ENCODE measurements at places on chromosomes 7 and 10.

DNA sequence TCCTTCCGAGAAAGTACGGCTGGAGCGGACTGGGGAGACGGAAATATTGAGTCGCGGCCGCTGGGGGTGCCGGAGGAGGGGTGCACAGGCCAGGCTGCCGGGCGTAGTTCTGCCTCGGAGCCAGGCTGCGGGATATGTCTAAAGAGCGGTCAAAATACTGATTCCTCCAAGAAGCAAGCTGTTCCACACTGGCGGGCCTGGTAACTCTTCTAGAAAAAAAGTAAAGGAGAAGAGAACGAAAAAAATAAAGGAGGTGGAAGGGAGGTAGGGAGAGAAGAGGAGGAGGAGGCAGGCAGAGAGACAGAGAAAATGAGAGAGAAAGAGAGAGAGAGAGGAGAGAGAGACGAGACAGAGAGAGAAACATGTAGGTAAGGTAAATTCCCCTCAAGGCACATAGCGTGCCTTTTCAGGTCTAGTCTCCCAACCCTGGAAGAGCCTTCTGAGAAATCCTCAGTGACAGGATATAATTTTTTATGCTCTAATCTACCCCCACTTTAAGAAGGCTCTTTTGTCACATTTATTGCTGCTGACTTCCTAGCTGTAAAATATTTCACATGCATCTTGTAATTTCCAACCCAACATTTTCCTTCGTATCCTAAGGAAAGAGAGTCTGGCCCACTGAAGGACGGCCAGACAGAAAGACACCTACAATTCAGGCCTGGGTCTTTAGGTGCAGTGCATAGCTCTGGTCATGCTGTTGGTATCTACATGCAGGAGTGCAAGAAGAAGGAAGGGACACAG, 5.7 kb downstream of the DLX5 start:
- DNase-seq, result no peak

GRCh38 chr10:122208571-122209430, 62.3 kb upstream of the BTBD16 start:
- no peak for DNase-seq

DNA sequence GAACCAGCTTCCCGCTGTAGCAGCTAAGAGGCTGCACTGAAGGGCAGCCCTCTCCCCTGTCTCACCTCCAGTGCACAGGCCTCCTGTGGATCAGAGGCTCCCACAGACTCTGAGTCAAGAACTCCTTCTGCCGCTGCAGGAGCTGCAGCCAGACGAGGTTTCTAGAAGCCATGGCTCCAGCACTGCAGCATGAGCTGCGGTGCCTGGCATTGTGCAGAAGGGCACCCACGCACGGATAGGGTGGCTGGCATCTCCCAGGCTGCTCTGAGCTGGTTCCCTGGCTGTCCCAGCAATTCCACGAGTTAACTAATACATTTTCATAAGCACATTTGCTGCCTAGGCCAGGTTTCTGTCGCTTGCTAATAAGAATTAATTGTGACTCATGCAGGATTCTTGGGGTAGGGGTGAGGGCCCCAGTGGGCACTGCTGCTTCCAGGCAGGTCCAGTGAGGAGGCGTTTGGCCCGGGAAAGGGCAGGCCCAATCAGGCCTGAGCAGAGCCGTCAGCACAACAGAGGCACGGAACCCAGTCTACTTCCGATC, 594.2 kb downstream of the DNAJB6 start:
- no peak for DNase-seq

- DNase-seq, result no peak
Observed at GRCh38 chr7:27942711-27943110, 202.7 kb downstream of the TAX1BP1 start.

DNA sequence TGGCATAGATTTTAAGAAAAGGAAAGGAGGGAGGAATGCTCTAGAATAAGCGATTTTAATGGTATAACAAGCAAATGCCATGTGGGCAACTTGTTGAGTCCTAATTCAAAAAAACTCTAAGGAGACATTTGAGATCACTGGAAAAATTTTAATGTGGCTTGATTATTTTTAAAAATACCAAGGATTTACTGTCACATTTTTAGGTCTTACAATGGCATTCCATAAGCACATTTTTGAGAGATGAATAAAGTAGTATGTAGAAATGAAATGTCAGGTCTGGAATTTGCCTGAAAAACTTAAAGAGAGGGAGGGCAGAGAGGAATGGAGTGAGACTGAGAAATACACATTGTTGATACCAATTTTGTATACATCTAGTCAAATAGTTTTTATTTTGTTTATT, 20.3 kb downstream of the NCAPG2 start:
- no peak for DNase-seq

DNA sequence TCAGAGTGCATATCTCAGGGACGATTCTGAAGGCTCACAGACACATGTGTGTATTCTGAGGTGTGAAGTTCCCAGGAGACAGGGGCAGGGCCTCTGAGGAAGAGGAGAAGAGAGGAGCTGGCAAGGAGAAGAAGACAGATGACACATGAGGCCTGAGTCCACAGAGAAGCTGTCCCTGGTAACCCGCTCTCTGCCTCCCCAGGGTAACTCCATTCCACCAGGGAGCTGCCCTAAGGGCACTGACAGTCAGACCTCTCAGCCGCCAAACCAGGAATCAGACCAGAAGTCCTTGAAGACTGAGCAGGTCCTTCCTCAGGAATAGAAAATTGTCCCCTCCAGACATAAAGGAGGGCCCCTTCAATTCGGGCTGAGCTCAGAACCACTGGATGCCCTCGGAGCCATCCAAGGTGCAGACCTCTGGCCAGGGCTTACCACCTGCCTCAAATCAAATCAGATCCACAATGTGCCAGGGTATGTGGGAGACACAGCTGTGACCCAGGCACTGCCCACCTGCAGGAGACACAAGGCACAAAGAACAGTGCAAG, 57.4 kb downstream of the TLL2 start:
- DNase-seq, result no peak

GRCh38 chr10:68330852-68331454, 911 bp upstream of the HNRNPH3 start:
- no peak for DNase-seq

DNA sequence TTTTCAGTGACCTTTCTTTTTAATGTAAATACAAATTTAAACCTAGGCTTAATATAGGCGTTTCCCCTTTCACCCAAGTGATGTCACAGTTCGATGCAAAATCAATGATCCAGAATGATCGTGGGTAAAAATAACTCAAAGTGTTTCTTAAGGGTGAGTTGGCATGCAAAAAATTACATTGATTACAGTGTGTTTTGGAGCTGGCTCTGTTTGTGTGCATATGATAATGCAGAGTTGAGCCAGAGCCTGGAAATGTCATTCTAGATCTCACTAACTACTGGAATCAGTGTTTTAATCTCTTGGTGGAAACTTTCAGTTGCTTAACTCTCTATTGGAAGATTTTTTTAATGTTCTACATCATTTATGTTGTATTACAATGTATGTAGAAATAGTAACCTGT, 72.5 kb upstream of the MXI1 start:
- DNase-seq, result no peak

- no peak for DNase-seq
Observed at GRCh38 chr10:116626815-116627214, 6.1 kb downstream of the PNLIPRP2 start.

- no peak for DNase-seq
Observed at GRCh38 chr7:150947241-150947745, 30.8 kb downstream of the KCNH2 start.

DNA sequence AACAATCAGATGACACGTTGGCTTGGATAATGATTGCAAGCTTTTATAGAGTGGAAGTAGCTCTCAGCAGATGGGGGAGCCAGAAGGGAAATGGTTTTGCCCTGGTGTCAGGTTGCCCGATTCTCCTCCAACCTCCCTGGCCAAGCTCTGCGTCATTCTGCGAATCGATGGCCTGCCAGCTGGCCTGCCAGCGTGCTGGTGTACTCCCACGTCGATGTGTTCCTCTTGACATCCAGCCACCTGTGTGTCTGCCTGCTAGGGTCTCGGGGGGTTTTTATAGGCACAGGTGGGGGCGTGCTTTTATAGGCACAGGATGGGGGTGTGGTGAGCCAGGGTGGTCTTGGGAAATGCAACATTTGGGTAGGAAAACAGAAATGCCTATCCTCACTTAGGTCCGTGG, 4.6 kb downstream of the NET1 start:
- no peak for DNase-seq

DNA sequence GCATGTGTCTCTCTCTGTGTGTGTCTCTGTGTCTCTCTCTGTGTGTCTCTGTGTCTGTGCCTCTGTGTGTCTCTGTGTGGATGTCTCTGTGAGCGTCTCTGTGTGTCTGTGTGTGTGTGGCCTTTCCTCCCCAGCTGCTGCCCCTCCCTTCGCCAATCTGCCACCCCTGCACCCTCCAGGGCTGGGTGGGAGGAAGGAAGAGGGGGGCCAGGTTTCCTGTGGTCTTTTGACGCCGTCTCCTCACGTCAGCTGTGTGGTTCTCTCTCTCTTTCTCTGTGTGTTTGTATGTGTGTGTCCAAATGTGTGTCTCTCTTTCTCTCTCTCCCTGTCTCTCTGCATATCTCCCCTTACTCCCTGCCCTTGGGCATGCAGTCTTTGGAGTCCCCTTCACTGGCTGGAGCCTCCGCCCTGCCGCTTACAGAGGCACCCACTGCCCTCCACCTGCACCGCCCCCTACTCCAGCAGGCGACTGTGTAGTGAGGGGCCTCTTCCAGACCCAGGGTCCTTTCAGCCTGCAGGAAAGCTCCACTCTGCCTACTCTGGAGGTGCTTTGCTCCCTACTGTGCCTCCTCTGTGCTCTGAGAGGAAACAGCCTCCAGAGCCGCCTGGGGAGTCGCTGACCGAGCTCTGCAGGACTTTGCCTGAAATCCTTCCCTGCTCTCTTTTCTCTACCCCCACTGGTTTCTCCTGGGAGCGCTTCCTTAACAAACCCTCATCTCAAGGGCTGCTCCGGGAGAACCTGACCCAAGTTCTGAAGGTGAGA, 44.2 kb upstream of the C10orf71 start:
- no peak for DNase-seq

GRCh38 chr10:9823268-9823930, 1194.3 kb upstream of the CELF2 start:
- DNase-seq, result no peak

DNA sequence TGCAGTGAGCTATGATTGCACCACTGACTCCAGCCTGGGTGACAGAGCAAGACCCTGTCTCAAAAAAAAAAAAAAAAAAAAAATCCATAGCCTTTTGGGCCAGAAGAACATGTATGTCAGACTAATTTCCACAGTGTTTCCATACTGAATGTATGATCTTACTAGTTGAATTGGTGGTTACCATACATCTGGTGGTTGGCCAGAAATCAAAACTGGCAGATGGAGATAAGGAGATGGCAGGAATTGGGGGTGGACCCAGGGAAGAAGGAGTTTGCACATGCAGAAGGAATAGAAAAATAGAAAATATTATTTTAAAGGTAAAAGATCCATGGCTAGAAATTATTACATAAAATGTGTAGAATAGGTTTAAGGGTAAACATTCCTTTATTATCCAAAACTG, 3.7 kb upstream of the ATOH7 start:
- DNase-seq, result no peak

DNA sequence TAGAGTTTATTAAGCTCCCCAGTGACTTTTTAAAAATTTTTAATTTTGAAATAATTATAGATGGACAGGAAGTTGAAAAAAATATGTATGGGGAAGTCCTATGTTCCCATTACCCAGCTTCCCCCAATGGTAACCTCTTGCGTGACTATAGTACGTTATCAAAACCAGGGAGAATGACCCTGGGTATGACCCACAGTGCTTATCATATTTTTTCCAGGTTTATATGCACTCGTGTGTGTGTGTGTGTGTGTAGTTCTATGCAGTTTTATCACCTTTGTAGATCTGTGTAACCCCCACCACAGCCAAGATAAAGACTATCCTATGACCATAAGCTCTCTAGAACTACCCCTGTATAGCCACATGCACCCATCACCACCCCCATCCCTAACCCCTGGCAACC, 72.8 kb downstream of the TBXAS1 start:
- DNase-seq, result no peak

DNA sequence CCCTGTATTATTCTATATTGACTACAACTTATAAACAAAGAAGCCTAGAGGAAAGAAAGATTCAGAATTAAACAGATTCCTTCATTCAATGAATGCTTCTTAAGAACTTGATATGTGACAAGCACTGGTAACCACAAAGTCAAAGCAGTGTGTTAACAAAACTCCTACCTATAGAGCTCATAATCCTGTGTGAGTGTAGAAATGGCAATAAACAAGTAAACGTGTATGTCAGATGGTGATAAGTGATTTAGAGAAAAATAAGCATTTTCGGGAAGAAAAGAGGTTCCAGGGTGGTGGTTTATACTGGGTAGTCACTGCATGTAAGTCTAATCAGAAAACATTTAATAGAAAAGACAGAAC, 141.3 kb downstream of the JMJD1C start:
- DNase-seq, result no peak

- DNase-seq, result peak; percentile 7
Observed at GRCh38 chr7:156155988-156156733, 343.9 kb upstream of the SHH start.

DNA sequence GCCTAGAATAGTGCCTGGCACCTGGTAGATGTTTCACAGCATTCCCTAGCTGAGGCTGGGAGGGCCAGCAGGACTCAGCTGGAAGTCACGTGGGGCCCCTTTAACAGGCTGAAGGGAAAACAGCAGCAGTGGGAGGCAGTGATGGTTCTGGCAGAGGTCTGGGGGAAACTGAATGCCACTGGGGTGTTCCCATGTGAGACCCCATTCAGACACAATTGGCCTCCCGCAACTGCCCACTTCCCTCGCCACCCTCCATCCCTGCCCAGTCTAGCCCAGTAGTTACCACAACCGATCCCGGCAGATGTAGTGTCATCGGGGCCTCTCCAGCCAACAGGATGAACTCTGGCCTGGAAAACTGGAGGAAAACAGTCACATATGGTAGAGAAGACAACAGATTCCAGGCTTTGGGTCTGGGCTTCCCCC, 38.3 kb downstream of the FRMPD2 start:
- DNase-seq, result no peak

GRCh38 chr7:17532861-17533404, 234.5 kb downstream of the AHR start:
- DNase-seq, result no peak

- no peak for DNase-seq
Observed at GRCh38 chr10:7767209-7767608, 20.6 kb downstream of the KIN start.

DNA sequence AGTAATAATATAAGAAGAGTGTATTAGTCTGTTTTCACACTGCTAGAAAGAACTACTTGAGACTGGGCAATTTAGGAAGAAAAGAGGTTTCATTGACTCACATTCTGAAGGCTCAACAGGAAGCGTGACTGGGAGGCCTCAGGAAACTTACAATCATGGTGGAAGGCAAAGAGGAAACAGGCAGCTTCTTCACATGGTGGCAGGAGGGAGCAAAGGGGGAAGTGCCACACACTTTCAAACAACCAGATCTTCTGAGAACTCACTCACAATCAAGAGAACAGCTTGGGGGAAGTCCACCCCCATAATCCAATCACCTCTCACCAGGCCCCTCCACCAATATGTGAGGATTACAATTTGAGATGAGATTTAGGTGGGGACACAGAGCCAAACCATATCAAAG, 212.5 kb upstream of the HDAC9 start:
- DNase-seq, result no peak

All from NCI-H1105 (cell line).